Amygdala (tissue), 56 donors: ENCODE measurements at places on chromosomes 13 and 19.

- no peak for DNase-seq
Measured at GRCh38 chr19:19034204-19034624, 811 bp downstream of the ARMC6 start.

DNA sequence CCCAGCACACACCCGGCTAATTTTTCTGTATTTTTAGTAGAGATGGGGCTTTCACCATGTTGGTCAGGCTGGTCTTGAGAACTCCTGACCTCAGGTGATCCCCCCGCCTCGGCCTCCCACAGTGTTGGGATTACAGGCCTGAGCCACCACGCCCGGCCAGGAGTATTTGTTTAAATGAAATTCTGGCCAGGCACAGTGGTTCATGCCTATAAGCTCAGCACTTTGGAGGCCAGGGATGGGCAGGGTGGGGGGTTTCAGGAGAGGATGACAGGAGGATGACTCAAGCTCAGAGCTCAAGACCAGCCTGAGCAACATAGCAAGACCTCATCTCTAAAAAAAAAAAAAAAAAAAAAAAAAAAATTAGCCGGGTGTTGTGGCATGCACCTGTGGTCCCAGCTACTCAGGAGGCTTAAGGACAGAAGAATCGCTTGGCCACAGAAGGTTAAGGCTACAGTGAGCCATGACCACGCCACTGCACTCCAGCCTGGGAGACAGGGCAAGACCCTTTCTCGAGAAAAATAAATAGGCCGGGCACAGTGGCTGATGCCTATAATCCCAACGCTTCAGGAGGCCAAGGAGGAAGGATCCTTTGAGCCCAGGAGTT lies 8.2 kb upstream of the DHDH start:
- DNase-seq, result no peak

DNA sequence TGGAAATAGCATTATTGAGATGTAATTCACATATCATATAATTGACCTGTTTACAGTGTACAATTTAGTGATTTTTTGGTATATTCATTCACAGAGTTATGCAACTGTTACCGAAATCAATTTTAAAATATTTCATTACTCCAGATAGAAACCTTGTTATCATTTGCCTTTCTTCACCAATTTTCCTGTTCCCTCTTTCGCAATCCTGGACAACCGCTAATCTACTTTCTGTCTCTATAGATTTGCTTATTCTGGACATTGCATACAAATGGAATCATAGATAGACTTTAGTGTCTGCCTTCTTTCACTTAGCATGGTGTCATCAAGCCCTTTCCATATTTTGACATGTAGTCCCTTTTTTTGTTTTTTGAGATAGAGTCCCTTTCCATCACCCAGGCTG lies 19.2 kb downstream of the MAB21L1 start:
- no peak for DNase-seq

DNA sequence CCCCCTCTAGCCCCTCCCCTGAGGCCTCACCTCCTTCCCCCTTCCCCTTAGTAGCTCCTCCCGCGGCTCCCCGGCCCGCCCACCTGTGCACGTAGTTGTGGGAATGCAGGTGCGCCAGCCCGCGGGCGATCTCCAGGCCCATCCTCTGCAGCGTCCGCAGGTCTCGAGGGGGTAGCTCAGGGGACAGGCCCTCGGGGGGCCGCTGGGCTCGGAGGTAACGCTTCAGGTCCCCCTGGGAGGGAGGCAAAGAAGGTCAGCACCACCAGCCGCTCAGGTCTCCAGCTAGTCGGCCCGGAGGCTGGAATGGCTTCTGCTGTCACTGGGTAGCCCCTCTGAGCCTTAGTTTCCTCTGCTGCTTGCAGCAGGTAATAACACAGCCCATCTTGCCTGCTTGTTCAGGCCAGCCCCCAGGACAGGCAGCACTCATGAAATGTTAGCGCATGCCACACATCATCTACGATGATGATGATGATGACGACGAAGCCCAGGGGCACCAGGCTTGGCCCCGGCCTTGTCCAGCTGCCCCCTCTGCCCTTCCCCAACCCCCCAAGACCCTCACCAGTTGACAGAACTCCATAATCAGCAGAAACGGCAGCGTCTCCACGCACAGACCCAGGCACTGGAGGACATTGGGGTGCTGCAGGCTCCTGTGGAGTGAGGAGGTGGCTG lies 9.2 kb downstream of the LMTK3 start:
- no peak for DNase-seq

DNA sequence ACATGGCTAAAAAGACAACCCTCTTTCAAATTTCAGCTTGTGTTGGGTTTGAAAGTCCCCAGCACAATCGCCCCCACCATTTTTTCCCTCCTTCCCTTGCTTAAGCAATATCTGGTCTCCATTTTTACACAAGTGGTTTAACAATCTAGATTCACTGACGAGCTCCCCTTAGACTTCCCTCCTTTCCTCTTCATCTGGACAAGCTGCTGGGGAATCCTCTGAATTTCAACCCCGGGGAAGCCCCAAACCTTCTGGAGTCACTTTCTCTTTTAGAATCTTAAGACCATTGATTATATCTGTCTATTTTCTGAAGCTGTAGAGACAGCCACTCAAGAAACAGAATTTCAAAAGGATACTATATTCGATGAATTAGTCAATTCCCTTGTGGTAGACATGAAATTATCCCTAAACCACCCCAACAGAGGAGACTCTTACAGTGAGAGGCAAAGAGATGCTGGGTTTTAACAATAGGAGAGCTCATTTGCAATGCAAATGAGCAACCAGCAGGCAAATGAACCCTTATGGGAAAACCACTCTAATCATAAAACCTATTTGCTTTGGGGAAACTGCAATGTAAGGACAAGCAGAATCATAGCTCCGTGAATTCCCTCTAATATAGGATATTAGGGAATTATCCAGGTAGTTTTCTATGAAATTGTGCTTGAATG lies 78.9 kb downstream of the TEX26 start:
- DNase-seq, result no peak

- DNase-seq, result no peak
Measured at GRCh38 chr19:20478936-20479335, 86.6 kb downstream of the ZNF737 start.

DNA sequence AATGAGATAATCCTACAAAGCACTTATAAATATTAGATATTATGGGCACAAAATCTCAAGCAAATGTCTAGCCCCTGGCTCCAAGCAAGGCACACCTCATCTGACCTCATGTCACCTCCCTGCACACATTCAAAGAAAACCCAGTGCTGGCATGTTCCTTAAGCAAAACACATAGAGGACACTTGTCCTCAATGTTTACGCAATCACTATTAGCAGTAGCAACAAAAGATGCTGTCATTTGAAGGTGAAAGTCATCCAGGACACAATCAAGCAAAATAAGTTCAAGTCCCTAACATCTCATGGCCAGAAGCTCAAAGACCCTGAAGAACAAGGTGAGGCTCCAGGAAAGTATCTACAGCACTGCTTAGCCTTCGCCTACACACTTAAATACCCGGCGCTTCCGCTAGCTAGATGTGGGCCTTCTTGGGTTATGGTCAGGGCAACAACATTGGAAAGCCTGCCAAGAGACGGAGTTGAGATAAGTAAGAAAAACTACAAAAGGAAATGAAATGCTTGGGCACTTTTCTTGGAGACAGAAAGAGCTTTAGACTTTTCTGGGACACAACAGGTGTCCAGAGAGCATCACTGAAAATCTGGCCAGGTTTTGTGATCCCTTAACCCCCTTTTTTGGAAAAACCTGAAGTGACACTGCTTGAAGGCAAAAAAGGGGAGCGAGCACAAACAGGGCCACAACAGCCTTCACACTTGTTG lies 85.7 kb downstream of the FOXO1 start:
- DNase-seq, result no peak

DNA sequence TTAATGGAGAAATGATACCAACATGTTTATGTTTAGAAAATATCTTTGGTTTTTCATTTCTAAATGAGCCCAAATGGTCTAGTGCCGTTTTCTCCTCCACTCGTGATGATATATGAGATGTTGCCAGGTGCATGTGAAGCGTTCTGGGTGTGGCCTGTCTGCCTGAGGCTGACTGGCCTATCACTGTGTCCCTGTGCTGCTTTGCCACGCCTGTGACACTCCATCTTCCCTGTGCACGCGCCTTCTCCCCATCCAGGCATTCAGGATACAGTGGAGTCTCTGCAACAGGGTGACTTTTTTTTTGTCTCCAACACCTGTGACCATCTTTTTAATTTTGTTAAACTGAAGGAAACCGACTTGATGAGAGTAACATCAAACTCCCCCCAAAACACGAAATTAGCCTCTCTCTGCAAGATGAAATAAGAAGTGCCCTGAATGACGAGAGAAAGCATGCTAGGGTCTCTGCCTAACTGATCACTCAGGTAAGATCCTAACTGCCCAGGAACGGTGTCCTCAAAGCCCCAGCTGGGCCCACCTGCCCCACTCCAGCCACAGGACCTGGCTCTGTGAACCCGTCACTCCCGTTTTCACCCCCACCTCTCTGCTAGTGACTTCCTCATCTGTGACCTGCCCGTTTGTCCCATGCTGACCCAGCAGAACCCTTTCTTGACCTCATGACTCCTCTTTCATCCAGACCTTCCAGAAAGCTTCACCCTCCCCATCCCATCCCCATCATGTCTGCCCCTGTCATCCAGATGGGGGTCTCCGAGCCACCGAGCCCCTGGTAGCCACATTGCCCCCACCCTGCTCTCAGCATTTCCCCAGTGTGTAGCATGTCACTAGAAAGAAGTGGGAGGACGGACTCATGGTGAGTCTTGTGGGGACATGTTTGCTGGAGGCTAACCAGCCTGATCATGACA lies 33.2 kb upstream of the TFDP1 start:
- DNase-seq, result no peak

DNA sequence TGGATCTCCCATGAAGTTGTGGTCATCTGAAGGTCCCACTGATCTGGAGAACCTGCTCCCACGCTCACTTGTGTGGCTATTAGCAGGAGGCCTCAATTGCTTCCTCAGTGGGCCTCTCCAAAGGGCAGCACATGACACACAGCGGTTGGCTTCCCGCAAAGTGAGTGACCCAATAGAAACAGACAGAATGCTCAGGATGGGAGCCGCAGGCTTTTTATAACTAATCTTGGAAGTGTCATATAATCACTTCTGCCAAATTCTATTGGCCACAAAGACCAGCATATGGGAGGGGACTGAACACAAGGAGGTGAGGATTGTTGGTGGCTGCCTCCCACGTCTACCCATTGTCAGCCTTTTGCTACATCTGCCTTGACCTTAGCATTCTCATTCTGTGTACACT lies 22.1 kb upstream of the EHD2 start:
- DNase-seq, result no peak

DNA sequence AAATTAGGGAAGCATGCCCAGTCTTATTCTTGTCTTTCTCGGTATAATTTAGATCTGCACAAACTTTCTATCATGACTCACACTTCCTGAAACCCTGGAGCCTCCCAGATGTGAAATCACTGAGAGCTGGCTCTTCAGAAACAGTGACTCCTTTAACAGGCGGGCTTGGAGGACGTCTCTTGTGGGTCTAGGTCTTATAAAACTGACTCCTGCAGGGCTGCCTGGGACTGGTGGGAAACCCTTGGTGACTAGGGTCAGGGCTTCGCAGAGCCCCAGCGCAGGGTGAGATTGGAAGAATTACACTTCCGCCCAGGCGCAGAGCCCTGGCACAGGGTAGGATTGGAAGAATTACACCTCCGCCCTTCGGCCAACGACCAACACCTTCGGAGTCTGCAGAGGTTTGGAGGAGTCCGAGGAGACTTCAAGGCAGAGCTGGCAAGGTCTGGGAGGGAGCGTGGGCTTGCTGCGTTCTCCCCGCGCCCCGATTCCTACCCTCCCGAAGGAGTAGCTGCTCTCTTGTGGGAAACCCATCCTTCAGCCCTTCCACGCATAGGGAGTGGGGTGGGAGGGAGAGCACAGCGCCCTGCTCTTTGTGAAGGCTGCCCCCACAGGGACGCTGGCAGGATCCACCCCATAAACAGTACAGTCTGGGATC lies 43.4 kb upstream of the MAP3K10 start:
- no peak for DNase-seq

DNA sequence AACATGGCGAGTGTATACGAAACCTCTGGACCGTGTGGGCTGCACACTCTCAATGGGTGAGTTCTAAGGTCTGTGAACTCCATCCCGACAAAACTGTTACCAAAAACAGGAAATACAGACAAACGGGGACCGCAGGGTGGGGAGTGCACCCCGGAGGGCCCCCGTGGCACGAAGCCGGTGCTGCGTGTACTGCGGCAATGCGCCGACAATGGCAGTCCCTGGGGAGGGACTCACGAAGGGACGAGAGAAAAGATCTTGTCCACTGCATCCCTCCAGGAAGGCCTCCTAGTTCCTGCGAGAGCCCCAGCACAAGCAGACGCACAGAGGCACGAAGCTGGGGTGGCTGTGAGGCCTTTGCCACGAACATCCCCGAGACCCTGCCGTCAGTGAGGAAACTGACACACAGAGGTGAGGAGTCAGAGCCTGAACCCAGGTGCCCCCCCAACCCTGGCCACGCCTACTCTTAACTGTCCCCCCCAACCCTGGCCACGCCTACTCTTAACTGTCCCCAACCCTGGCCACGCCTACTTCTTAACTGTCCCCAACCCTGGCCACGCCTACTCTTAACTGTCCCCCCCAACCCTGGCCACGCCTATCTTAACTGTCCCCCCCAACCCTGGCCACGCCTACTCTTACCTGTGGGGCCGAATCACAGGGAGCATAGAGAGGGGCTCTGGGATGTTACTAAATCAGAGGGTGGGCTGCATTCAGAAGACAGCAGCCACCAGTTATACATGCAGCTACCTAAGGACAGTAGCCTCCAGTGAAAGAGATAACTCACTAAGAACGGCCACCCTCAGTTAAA lies 4.2 kb downstream of the MED16 start:
- DNase-seq, result no peak

DNA sequence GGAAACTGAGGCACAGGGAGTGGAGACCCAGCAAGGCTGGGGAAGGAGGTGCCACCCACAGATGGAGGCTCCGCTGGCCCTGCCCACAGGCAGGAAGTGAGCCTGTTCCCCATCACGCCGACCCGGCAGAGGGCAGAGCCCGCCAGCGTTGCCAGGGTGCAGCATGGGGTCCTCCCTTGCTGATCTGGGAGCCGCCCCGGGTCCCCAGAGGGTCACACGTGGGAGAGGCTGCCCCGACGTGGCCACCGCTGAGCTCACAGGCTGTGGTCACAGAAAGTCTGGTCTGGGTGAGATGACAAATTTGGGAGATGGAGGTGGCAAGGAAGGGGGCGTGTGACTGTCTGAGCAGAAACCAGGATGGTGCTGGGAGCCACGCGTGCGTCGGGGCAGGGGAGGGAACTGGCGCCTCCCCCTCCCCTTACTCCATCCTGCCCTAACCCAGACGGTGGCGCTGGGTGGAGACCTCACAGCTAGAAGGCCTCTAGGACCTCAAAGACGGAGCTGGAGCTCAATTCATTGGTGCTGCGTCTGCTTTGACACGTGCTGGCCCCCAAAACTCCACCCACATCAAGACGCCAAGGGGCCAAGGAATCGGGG lies 7.7 kb downstream of the MEX3D start:
- no peak for DNase-seq

GRCh38 chr13:23928985-23929384 lies 31.7 kb upstream of the C1QTNF9B start:
- DNase-seq, result no peak

GRCh38 chr19:4181053-4181508 lies 1.3 kb downstream of the SIRT6 start:
- DNase-seq, result no peak
